ENCODE measurements at places on chromosomes 3 and 15.
A peak's percentile ranks its signal among the peaks of the same experiment; 100 is the strongest.

DNA sequence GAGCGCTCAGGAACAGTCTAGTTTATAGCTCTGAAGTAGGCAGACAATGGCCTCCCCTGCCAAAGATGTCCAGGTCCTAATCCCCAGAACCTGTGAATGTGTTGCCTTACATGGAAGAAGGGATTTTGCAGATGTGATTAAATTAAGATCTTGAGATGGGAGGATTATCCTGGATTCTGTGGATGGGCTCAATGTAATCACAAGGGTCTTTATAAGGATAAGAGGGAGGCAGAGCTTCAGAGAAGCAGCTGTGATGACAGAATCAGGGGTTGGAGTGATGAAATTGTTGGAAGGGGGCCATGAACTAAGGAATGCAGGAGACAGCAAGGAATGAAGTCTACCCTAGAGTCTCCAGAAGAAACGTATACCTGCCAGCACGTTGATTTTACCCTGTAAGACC lies 14.0 kb upstream of the GK5 start:
- no peak for DNase-seq

- no peak for DNase-seq
Observed at GRCh38 chr15:92645731-92646130, 9.8 kb downstream of the FAM174B start.

GRCh38 chr15:67177752-67178151 lies 76.7 kb downstream of the AAGAB start:
- DNase-seq, result peak; percentile 73

- DNase-seq, result no peak
Observed at GRCh38 chr3:77150759-77151158, 110.9 kb downstream of the ROBO2 start.

- DNase-seq, result peak; percentile 55
Observed at GRCh38 chr3:160368804-160369203, 30.2 kb downstream of the IFT80 start.

DNA sequence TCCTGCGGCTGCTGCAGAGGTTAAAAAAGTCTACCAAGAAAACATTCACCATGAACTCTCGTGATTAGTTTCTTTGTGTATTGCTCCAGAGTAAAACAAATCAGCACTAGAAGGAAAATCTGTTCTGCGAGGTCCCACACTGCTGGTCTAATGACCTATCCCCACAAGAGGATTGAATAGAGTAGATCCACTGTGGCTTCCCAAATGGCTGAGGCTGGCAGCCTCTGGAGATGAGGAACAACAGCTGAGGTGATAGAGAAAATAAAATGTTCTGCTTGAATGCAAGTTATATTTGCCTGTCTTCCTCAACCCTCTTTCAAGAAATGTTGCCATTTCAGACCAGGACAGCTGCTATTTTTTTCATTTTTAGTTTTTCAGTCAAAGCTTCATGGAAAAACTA lies 883.3 kb downstream of the CADM2 start:
- no peak for DNase-seq

- no peak for DNase-seq
Observed at GRCh38 chr3:183664913-183665381, 29.5 kb downstream of the KLHL24 start.

DNA sequence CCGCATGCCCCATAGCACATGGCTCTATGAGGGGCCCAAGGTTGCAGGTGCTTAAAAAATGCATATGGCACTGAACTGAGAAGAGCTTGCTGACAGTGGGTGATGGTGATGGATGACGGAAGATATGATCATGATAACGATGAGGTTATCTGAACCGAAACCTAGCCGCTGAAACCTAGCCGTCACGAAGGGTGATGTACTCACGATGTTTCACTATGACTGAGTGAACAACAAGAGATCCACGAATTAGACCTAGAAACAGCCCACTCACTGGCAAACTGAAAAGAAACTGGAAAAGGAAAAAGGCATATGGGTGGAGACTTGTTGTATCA lies 57.6 kb upstream of the BCL6 start:
- no peak for DNase-seq

DNA sequence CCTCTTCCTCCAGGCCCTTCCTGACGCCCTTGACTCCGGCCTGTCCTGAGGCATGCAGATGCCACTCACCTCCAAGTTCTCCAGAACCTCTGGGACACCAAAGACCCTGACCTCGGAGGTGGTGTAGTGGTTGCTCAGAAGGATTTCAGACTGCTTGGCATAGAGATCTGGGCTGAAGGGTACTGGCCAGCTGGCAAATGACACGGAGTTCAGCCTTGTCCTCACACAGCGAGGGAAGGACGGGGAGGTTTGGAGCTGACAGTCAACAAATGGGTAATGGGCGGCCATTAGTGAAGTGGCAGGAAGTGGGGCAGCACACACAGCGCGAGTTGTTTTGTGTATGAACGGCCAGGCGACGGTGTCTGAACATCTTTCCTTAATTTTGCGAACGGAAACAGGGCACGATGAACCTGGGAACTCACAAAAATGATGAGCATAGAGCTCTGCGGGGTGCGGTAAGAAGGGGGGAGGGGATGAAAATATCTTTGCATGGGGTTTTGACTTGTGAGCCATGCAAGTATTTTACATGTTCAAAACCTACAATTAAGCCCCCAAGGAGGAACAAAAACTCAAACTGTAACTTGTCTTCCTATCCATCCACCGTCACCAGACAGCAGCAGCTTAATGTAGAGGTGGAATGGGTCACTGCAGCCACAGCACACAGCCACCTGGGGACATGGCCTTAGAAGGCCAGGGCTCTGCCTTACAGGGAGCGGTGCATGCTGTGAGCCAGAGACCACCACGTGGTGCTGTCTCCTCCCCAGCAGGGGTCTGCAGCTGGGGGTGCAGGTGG lies 43.6 kb upstream of the RPL32 start:
- DNase-seq, result no peak

Data from suppressor macrophage treated with lipopolysaccharide for 1 hour (primary cell).